ENCODE measurements at places on chromosomes 4 and X.

GRCh38 chr4:683982-684622, 4.8 kb downstream of the SLC49A3 start:
- no peaks in the 10 kb centered on the region for H3K36me3 ChIP-seq
- H3K27ac ChIP-seq = no peak overlapping the region
- peaks cover 69% of the 10 kb centered on the region for H3K4me1 ChIP-seq
- no peaks in the 10 kb centered on the region for H3K27me3 ChIP-seq

- H3K27ac ChIP-seq = no peak overlapping the region
- DNase-seq = no peak
- no peaks in the 10 kb centered on the region for H3K36me3 ChIP-seq
These were observed 32.7 kb upstream of the NKRF start for GRCh38 chrX:119638725-119639471.

- H3K27me3 ChIP-seq = no peaks in the 10 kb centered on the region
- H3K36me3 ChIP-seq = no peaks in the 10 kb centered on the region
These were observed 14.7 kb downstream of the GRPR start for GRCh38 chrX:16138108-16138427.

DNA sequence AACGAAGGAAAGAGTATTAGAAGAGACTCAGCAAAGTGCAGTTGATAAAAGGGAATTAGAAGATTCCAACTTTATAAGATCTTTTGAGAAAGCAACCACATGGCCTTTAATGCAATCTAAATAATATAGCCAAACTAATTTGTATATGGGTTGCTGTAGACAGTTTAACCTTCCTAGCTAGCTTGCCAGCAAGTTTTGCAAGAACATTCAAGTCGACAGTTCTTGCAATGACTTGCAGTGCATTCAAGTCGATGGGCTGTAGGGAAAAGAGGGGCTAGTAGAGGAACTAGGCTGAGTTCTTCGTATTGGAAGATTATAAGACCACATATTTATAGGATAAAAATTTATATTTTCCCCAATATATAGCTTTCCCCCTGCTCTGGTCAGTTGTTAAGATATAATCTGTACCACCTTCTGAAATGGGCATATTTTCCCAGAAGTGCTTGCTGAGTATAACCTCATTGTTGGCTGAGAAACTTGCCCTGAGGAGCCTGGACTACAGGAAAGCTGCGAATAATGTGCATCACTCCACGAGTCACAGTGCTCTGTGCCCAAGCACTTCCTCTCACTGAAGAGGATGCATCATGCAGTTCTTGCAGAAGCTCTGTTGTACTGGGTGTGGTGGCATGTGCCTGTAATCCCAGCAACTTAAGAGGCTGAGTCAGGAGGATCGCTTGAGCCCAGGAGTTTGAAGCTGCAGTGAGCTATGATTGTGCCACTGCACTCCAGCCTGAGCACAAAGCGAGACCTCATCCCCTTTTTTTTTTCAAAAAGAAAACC, 56.7 kb downstream of the DOCK11 start:
- H3K36me3 ChIP-seq = no peaks in the 10 kb centered on the region
- H3K4me3 ChIP-seq = no peak overlapping the region
- H3K4me1 ChIP-seq = peaks cover 3% of the 10 kb centered on the region
